ENCODE measurements at places on chromosomes 13 and 19. TPM values are rescaled to one million over a fixed set of nuclear protein-coding genes. Genes with fewer than 3 reads are reported as not detected.

The MEIOSIN gene
- total RNA-seq = 9.2 TPM

The FCHO1 gene
- 15.6 TPM for total RNA-seq

The LILRB3 gene
- total RNA-seq = 11.0 TPM

The SIRT6 gene
- total RNA-seq = 22.0 TPM

- no peaks in the 10 kb centered on the region for H3K36me3 ChIP-seq
- H3K27ac ChIP-seq = no peak overlapping the region
- no peak overlapping the region for H3K4me3 ChIP-seq
- no peaks in the 10 kb centered on the region for H3K27me3 ChIP-seq
These were observed 41.3 kb downstream of the ARHGEF7 start for GRCh38 chr13:111156421-111156820.

- no peaks in the 10 kb centered on the region for H3K4me1 ChIP-seq
- H3K27ac ChIP-seq = no peak overlapping the region
- no peaks in the 10 kb centered on the region for H3K36me3 ChIP-seq
- H3K27me3 ChIP-seq = no peaks in the 10 kb centered on the region
- no peak for DNase-seq
These were observed 18.8 kb upstream of the MIR17HG start for GRCh38 chr13:91328726-91329125.

DNA sequence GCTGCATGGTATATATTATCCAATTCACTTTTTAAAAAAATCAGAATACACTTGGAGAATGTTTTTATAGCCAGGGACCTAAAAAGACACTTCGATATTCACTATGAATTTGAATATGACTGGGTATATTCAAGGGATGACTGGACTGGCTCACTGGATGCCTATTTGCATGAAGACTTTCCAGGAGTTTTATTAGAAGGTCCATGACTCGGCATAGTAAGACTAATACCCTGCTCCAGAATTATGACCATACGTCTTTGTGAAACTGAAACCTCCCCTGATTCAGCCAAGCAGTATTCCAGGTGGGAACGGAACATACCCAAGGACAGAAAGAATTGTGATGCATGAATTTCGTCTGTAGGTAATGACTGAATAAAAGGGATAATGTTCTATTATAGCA, 3.9 kb upstream of the FAM216B start:
- no peaks in the 10 kb centered on the region for H3K27me3 ChIP-seq
- no peak overlapping the region for H3K27ac ChIP-seq
- H3K36me3 ChIP-seq = no peaks in the 10 kb centered on the region
- DNase-seq = no peak
- H3K4me1 ChIP-seq = no peaks in the 10 kb centered on the region
